ENCODE measurements at places on chromosomes 5 and 9.
A peak's percentile ranks its signal among the peaks of the same experiment; 100 is the strongest.

DNA sequence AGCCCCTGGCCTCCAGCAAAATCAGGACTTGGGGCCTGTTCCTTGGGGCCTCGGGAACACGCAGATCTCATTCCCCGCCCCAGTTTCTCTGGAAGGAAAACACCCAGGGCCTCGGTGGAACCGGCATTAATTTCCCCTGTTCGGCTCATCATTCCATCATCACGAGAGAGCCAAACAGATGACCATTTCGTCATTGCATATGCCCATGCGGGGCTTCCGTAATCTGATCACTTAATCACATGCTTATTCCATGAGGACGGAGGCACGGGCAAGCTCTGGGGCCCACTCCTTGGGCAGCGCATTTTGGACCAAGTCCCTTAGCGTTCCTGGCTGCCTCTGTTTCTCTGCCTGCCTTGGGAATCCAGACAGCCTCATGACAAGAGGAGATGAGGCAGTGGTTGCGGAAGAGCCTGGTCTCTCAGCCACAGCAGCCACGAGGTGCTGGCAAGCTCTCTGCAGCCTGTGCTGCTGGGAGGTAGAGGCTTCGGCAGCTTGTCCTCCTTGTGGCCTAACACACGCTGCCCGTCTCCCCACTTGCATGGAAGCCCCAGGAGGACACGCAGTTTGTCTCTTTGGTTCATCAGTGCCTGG, 65.0 kb upstream of the IER5L start:
- DNase-seq = no peak

- DNase-seq = no peak
Observed at GRCh38 chr9:93531374-93531773, 45.0 kb upstream of the PHF2 start.

DNA sequence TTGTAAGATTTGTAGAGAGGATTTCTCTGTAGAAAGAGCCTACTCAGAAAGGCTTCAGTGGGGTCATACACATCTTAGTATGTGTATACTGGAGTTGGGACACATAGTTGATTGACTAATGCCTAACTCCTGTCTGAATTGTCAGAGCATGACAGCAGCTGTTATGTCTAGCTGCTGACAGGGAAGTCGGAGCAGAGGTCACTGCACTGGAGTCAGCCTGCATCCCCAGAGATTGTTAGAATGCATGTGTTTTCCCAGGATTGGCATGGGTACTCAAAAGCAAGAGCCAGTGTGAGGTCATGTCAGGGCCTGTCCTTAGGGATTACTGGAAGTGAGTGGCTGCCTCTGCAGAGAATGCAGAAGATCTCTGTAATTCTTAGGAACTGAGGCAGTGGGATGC, 82.7 kb downstream of the ITGA1 start:
- peak; percentile 75 for DNase-seq

DNA sequence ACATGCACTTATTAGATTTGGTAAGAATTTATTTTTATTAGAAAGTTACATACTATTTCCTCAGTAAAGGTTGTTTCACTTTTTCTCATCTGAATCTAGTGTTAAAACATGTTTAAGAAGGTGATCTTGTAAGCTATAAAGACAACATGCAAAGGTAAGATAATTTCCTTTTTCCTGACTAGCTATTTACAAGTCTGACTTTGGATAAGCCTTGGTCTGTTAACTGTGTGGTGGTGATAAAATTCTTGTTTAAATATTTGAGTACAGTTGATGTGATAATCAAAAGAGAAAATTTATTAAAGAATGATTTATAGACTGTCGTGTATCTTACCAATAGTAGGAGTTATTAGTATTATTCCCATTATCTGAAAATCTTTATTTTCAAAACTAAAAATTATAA, 36.9 kb upstream of the GPR21 start:
- no peak for DNase-seq

DNA sequence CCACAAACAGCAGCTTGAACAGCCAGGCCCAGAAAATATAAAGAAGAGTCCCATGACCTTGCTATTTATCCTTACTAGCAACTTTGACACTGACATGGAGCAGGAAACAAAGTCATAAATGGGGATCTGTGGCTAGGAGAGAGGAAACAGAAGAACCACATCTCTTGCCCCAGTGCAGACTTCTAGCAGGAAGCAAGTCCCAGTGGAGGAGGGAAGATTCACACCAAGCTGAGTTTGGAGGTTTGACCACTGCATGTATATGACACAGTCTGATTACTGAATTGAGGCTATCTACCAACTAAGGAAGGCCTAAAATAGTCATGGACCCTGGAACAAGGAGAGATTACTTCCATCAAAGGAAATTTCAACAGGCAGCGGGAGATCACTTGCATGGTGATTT, 51.4 kb downstream of the CDH6 start:
- DNase-seq = no peak

GRCh38 chr5:111478266-111478665, 34.1 kb downstream of the STARD4 start:
- no peak for DNase-seq

DNA sequence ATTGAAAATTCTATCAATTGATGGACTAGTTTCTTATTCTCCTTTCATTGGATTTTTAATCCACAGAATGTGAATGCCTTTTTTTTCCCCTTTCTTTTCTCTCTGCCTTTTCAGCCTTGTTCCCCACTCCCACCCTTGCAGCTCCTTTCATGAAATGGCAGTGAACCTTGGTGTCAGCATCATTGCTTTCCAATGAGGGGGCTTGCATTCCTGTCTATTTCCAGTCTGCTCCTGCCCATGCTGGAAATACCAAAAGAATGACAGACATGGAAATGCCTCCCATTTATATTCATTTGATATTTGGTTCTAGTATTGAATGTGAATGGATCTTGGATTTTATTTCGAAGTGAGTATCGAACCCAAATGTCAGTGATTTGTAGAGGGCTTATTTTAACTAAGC, 162.7 kb upstream of the SGCD start:
- DNase-seq = no peak

DNA sequence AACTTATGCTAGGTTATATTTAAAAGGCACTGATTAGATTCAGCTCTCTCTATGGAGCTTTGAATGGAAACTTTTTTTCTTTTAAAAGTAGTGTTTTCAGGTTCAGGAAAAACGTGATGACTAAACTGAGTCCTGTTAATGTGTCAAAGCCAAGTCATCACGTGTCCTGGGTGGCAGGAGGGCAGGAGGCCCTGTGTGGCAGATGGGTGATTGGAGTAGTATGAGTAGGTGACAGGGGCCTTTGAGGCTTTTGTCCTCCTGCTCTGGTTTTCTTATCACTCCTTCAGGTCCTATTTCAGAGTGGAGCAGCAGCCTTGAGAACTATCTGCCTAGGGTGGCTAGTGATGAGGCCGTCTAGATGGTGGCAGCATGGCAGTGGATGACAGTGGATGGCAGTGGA, 17.7 kb upstream of the CARTPT start:
- no peak for DNase-seq

Data from bronchial epithelial cell (primary cell).